ENCODE measurements at places on chromosomes 13 and 19.
A peak's percentile ranks its signal among the peaks of the same experiment; 100 is the strongest.

GRCh38 chr13:100128838-100129237 lies 39.9 kb downstream of the PCCA start:
- no peaks in the 10 kb centered on the region for H3K27me3 ChIP-seq
- H3K36me3 ChIP-seq, result no peaks in the 10 kb centered on the region
- no peak overlapping the region for H3K27ac ChIP-seq
- no peak overlapping the region for H3K4me3 ChIP-seq

- H3K4me1 ChIP-seq, result peaks cover 9% of the 10 kb centered on the region
- no peaks in the 10 kb centered on the region for H3K36me3 ChIP-seq
- H3K27ac ChIP-seq, result no peak overlapping the region
These were observed 29.4 kb downstream of the TSSK6 start for GRCh38 chr19:19485998-19486290.

DNA sequence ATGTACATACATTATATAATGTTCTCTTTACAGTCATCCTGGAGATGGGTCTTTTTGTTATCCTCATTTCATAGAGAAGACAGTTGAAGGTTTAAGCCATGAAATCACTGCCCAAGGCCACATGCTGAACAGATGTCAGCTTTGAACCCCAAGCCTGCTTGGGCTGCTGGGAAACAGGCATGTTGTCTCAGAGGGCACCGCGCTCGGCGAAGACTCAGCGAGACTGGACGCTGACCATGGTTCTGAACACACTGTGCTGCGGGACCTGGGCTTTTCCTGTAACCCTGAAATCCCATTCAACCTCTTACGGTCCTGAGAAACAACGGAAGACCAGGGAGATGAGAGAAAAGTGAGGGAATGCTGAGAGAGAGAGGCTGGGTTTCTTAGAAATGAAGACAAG lies 27.3 kb downstream of the LRFN3 start:
- no peaks in the 10 kb centered on the region for H3K36me3 ChIP-seq
- H3K4me1 ChIP-seq, result no peaks in the 10 kb centered on the region
- H3K27ac ChIP-seq, result no peak overlapping the region
- H3K4me3 ChIP-seq, result no peak overlapping the region
- H3K27me3 ChIP-seq, result peaks cover 36% of the 10 kb centered on the region

DNA sequence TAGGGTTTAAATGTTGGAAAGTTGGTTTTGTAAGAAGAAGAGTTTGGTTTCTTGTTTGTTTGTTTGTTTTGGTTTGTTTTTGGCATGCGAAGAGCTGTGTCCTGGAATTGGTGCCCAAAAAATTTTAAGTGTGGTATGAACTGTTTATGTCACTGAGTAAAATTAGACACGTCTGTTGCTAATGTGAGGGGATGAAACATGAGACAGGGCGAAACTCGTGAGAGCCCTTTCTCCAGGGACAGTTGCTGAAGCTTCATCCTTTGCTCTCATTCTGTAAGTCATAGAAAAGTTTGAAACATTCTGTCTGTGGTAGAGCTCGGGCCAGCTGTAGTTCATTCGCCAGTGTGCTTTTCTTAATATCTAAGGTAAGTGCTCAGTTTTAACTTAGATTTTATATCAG lies at the start of gene SGCG:
Gene SGCG, plus strand, starts transcription at position 269 of the 400 bp plus-strand sequence. CDS start 22,716 bp downstream, outside the sequence.
- H3K27me3 ChIP-seq, result no peaks in the 10 kb centered on the region
- no peak within 1 kb of the TSS for H3K27ac ChIP-seq
- H3K36me3 ChIP-seq, result no peaks in the 10 kb centered on the region
- H3K4me1 ChIP-seq, result no peaks in the 10 kb centered on the region
- no peak within 1 kb of the TSS for H3K4me3 ChIP-seq

DNA sequence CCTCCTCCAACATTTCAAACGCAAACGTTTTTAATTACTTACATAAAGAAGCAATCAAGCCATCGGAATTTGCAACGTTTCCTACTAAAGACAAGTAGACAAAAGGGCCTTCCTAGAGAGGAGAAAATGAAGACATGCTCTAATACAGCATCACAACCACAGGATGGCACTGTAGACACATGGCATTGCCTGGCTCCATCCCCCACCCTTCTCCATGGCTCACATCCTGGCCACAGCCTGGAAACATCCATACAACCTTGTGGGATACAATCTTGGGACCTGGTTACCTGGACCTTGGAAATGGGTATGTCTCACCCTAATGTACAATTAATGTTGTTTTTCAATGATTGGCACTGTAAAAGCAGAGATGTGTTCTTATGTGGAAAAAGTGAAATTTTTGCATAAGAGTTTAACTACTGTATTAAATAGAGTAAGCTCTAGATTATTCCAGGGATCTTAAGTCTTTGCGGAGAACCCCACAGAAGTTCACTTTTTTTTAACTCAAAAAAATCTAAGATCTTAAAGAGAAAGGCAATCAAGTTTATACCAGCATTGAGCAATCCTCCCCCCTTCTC lies 21.5 kb downstream of the EBPL start:
- peak; percentile 21 for DNase-seq
- H3K36me3 ChIP-seq, result no peaks in the 10 kb centered on the region
- no peaks in the 10 kb centered on the region for H3K27me3 ChIP-seq
- H3K4me3 ChIP-seq, result no peak overlapping the region
- H3K27ac ChIP-seq, result no peak overlapping the region

GRCh38 chr19:45467456-45468158 lies at the start of gene FOSB:
TSS of gene FOSB (plus strand) at chr19:45467996. CDS start at chr19:45468587, 591 bp downstream.
- H3K27ac ChIP-seq, result peak within 1 kb of the TSS; percentile 99
- H3K4me3 ChIP-seq, result peak within 1 kb of the TSS; percentile 84
- peak; percentile 97 for DNase-seq
- peaks cover 5% of the 10 kb centered on the region for H3K4me1 ChIP-seq
- no peaks in the 10 kb centered on the region for H3K27me3 ChIP-seq

DNA sequence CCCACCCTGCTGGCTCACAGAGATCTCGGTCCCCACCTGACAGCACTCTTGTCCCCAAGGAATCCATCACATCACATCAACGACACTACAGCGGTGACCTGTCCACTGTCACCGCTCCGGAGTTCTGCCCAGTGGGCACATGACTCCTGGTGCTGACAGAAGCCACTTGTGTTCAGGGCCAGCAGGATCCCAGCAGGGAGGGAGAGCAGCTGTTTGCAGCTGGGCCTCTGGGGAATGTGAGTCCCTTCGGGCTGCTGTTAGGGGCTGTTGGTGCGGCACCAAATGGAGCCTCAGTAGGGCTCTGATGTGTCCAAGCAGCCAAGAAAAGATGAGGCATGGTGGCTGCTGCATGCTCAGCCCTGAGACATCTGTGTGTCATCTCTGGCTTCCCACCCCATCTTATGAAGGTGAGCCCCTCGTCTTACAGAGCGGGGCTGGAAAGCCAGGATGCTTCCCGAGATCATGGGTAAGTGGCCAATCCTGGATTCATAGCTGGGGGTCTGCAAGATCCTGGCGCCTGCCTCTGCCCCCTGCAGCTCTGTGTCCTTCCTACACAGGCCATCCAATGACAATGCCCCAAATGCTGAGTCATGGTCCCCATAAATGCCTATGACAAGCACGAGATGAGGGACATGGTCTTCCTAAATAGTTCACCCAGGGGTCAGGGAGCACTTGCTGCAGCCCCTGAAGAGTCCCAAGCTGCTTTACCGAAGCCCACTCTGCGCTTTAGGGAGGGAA lies 56.0 kb downstream of the F2RL3 start:
- H3K27ac ChIP-seq, result no peak overlapping the region
- no peak for DNase-seq
- H3K27me3 ChIP-seq, result no peaks in the 10 kb centered on the region
- H3K4me1 ChIP-seq, result no peaks in the 10 kb centered on the region

GRCh38 chr19:1053176-1054101 lies 13.5 kb upstream of the ARHGAP45 start:
- no peak overlapping the region for H3K27ac ChIP-seq
- H3K4me3 ChIP-seq, result no peak overlapping the region
- H3K36me3 ChIP-seq, result no peaks in the 10 kb centered on the region
- H3K27me3 ChIP-seq, result no peaks in the 10 kb centered on the region

DNA sequence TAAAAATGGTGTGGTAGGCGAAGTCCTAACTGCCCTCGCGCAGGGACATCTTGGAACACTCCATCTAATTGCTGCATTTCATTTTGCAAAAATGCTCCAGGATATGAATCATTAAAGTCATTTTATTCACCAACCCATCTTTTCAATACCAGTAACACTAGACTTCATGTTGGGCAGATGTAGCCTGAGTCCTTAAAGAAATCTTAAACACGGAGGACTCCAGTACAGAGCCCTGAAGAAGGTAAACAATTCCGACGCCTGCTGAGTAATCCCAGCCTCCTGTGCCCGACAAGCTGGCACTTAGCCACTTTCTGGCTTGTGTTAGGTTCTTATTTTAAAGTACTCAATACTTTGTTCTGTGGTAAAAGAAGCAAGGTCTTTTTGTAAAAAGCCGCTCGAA lies 58.0 kb upstream of the IRS2 start:
- no peak overlapping the region for H3K27ac ChIP-seq
- no peak overlapping the region for H3K4me3 ChIP-seq
- H3K36me3 ChIP-seq, result no peaks in the 10 kb centered on the region
- no peaks in the 10 kb centered on the region for H3K27me3 ChIP-seq
- H3K4me1 ChIP-seq, result no peaks in the 10 kb centered on the region

DNA sequence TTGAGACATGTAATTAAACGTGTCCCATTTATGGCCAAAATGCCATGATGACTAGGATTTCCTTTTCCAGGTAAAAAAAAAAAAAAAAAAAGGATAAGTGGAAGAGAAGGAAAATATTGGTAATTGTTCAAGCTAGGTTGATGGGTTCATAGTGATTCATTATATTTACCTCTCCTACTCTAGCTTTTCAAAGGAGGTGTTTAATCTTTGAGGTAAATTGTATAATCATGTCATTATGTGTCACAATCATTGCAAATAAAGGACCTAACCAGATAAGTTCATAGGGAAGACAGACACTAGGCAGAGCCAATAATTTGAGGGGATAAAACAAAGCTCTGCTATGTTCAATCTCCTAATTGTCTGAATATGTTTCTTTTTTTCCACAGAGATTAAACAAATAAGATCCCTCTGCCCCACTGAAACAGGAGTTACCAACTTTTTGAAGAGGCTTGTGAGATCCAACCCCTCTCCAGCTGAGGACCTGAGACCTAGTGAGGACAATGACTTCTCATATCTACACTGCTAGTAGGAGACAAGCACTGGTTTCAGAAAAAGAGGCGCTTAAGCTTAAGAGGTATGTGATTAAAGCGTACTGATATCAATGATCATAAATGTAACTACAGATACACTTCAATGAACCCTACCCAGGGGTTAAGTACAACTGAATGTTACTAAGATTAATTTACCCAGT lies 61.4 kb downstream of the USP12 start:
- no peaks in the 10 kb centered on the region for H3K36me3 ChIP-seq
- no peak overlapping the region for H3K27ac ChIP-seq
- H3K4me3 ChIP-seq, result no peak overlapping the region
- no peaks in the 10 kb centered on the region for H3K27me3 ChIP-seq
- DNase-seq, result no peak

GRCh38 chr19:4710281-4710600 lies 13.4 kb downstream of the DPP9 start:
- no peak overlapping the region for H3K4me3 ChIP-seq
- peak overlapping the region; percentile 76 for H3K27ac ChIP-seq
- H3K4me1 ChIP-seq, result peaks cover 44% of the 10 kb centered on the region
- H3K27me3 ChIP-seq, result no peaks in the 10 kb centered on the region
- no peaks in the 10 kb centered on the region for H3K36me3 ChIP-seq
- no peak for DNase-seq

GRCh38 chr19:1908364-1908678 lies 3.1 kb downstream of the ADAT3 start:
- peak overlapping the region; percentile 93 for H3K27ac ChIP-seq
- DNase-seq, result no peak
- H3K4me1 ChIP-seq, result peaks cover 11% of the 10 kb centered on the region
- H3K36me3 ChIP-seq, result no peaks in the 10 kb centered on the region
- no peak overlapping the region for H3K4me3 ChIP-seq

DNA sequence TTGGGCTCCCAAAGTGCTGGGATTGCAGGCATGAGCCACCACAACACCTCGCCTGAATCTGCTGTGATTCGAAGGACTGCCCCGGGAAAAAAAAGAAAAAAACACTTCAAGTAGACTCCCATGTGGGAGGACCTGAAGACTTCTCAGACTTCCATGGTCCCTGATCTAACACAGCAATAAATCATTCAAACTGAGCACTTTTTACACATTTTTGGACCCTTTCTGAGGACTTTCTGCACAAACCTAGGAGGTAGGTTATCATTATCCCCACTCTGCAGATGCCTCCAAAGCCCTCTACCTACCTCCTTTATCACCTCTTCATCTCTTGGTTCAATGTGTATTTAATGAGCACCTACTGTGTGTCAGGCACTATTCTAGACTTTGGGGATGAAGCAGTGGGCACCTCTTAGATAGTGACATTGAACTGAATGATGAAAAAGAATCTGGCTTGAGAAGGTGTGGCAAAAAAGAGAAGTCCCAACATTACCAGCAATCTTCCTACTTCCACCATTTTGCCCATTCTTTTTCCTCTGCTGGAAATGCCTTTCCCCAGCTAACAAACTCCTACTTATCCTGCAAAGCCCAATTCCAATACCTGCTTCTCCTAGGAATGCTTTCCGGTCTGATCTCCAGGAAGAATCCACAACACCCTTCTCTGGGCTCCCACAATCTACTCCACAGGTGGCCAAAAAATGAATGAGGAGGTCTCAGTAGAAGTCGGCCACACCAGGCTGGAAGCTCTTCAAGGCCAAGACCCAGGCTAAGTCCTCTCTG lies 1.6 kb upstream of the CLPP start:
- H3K4me1 ChIP-seq, result no peaks in the 10 kb centered on the region
- H3K27ac ChIP-seq, result no peak overlapping the region
- H3K36me3 ChIP-seq, result no peaks in the 10 kb centered on the region

DNA sequence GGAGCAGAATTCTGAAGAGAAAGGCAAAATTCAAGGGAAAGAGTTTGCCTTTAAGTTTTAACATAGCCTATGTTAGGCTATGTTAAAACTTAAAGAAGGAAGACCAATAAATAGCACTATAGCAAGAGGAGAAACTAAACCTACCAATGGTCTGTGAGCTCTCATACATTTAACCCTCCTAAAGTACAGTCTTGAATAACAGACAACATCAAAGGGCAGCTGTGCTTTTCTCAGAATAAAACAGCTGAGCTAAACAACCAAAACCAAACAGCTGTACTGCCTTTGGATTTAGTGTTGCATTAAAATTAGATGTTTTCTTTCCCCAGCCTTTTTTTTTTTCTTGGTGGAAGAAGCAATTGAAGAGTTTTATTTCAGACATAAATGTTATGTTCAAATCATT lies 34.0 kb downstream of the KLF5 start:
- no peak overlapping the region for H3K4me3 ChIP-seq
- DNase-seq, result no peak
- H3K27me3 ChIP-seq, result no peaks in the 10 kb centered on the region
- H3K4me1 ChIP-seq, result no peaks in the 10 kb centered on the region
- H3K36me3 ChIP-seq, result no peaks in the 10 kb centered on the region
- no peak overlapping the region for H3K27ac ChIP-seq

- H3K36me3 ChIP-seq, result no peaks in the 10 kb centered on the region
- no peaks in the 10 kb centered on the region for H3K27me3 ChIP-seq
- no peaks in the 10 kb centered on the region for H3K4me1 ChIP-seq
- DNase-seq, result no peak
These were observed 80.1 kb downstream of the ESD start for GRCh38 chr13:46716821-46717220.

- no peaks in the 10 kb centered on the region for H3K4me1 ChIP-seq
- no peak for DNase-seq
- no peaks in the 10 kb centered on the region for H3K27me3 ChIP-seq
- no peak overlapping the region for H3K27ac ChIP-seq
- no peaks in the 10 kb centered on the region for H3K36me3 ChIP-seq
These were observed 240.0 kb downstream of the GPC6 start for GRCh38 chr13:93466502-93467036.
